HCT116 (cell line): ENCODE measurements at places on chromosomes 5 and 9. TPM values are rescaled to one million over a fixed set of nuclear protein-coding genes. Genes with fewer than 3 reads are reported as not detected.

DNA sequence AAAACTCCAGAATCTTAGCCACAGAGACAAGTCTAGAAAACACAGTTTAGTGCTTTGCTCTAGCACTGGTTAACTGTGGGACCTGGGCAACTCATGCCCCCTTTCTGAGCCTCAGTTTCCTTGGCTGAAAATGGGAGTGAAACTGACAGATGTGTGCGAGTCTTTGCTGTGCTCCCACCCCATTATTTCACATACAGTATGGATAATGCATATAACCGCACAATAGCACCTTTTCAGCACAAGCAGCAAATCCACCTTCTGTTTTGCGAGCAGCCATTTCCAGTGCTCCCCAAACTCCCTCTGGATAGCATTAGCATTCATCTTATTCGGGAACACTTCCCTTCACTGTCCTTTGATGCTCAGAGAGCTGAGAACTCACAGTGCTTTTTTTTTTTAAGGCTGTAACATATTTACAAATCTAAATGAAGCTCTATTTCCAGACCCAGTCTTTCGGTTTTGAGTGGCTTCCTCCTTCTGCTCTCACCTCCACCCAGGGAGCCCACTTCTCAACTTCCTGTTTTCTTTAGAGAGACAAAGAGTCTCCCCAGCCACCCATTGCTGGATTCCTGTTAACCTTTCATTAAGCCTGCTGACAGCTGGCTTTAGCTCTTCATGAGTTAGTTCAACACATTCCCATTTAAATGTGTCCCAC, 49.2 kb downstream of the TIMD4 start:
- DNase-seq: no peak

DNA sequence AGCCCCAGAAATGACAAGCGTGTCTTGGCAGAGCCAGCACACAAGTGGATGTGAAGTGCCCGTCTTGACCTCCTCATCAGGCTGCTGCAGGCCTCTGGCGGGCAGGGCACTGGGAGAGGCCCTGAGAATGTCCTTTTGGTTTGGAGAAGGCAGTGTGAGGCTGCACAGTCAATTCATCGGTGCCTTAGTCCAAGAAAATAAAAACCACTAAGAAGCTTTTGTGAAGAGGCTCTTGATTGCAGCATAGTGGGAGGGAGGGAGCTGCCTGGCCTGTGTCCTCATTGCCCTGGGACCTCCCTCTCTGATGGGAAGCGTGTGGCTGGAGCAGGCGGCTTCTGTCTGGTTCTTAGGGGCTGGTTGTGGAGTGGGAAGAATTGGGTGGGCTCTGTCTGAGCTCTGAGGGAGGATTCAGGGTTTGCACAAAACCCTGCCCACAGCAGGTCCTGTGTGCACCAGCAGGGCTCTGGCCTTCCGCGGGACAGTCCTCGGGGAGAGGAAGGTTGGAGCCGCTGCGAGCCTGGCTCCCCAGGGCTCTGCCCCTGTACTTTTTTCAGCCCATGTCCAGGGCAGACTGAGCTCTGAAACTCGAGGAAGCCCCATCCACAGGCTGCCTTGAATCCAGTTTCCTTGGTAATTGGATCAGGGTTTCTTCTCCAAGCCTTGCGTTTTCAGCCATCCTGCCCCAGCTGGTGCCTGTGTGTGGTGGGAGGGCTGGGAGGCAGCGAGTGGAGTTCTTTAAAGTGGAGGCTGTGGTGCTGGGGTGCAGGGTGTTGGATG, 1.1 kb downstream of the HRCT1 start:
- DNase-seq: no peak

IRX1 gene
- not detected for total RNA-seq

GRCh38 chr5:74916831-74917710, 50.9 kb upstream of the FAM169A start:
- DNase-seq: no peak

- DNase-seq: no peak
Measured at GRCh38 chr5:119405419-119405818, 46.9 kb upstream of the HSD17B4 start.

SRP19 gene
- 45.3 TPM for total RNA-seq

- DNase-seq: no peak
Measured at GRCh38 chr9:126607086-126607485, 6.6 kb upstream of the LMX1B start.

TMEM174 gene
- total RNA-seq: not detected

GRCh38 chr5:10364186-10364689, 10.7 kb downstream of the MARCHF6 start:
- DNase-seq: no peak

GRCh38 chr5:123549256-123549904, 37.4 kb downstream of the CSNK1G3 start:
- DNase-seq: no peak

DNA sequence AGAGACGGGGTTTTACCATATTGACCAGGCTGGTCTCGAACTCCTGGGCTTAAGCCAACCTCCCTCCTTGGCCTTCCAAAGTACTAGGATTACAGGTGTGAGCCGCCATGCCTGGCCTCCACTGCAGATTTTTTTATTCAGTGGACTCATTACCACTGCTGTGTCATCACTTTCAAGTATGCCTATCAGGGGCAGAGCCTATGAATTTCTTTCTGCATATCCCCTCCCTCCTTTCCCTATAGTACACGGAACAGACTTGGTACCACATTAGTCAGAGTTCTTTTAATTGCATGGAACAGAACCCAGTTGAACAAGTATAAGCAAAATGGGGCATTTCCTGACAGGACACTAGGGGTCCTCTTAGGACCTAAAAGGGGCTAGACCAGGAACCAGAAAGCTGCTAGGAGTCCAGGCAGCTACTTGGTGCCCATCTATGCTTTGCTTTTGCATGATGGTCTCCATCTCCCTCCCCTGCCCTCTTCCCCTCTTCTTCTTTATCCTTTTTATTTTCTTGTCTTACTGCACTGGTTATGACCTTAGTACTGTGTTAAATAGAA, 5.8 kb downstream of the BSPRY start:
- no peak for DNase-seq

IL3 gene
- not detected for total RNA-seq

DNA sequence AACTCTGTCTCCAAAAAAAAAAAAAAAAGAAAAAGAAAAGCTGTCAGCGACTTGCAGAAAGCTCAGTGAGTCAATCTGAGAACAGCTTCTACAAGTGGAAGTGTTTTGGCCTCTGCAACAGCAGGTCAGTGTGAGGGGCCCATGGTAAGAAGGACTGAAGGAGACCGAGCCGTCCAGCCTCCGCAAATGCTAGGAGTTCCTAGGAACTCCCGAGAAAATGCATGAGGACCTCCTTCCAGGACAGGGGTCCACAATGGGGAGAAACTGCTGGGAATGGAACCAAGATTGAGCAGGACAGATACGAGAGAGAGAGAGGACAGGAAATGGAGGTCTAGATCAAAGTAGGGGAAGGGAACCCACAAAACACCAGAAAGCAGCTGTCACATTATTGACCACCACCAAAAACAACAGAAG, 180.5 kb downstream of the CRB2 start:
- no peak for DNase-seq

GRCh38 chr9:100913257-100913656, 115.3 kb upstream of the PLPPR1 start:
- DNase-seq: no peak

DNA sequence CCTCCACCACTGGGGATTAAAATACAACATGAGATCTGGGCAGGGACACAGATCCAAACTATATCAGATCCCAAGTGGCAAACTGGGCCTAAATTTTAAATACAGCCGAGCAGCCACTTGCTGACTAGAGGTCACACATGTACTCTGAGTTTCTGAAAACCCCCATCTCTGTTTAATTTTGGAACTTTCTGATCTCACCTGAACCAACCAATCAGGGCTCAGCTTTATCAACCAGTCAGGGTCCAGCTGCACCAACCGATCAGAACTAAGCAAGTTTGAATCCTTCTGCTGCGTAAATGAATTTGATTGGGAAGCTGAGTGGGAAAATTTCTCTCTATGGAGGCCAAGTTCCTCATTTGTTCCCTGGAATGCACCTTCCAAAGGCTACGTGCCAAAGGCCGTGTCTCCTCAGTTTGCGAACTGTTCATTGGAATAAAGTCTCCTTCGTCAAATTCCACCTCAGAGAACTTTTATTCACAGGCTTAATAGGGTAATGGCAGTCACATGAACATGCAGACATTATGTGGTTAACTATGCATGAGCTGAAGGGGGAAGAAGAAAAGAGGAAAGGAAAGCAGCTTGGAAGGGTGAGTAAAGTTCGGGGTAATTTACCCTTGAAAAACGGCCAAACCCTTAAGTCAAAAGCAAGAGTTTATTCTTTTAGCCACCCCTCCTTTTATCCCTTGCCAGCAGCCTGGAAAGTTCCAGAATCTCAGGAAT, 3.7 kb downstream of the CD180 start:
- DNase-seq: no peak

DNA sequence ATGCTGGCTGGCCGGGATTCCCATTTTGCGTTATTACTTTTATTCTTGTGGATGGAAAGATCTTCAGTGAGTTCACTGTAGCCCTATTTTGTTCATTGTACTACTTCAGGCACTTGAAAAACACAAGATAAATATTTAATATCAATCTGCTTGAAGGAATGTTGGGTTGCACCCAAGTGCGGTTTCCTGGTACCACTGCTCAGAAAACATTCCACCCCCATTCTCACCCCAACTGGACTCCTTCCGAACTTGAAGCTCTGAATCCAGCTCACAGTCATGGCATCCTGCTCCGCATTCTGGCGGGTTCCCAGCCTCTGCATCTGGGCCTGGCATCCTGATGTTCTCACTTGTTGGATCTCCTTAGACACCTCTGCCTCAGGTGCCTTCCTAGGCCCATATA, 103.2 kb downstream of the CFAP90 start:
- no peak for DNase-seq

DNA sequence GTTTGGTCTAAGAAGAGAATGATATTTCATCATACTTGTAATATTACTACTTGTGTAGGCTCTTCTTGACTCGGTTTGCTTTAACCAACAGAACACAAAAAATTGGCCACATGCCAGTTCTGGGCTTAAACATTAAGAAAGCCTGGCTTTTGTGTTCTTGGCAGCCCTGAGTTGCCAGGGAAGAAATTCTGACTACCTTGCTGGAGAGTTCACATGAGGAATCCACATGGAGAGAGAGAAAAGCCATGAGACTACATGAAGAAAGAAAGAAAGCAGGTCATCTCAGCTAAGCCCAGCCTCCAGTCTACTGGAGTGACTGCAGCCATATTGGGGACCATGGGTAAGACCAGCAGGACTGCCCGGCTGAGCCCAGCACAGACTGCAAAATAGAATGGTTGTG, 524.8 kb downstream of the RAB3C start:
- DNase-seq: no peak

- no peak for DNase-seq
Measured at GRCh38 chr9:34125681-34126206, 754 bp downstream of the DCAF12 start.

DNA sequence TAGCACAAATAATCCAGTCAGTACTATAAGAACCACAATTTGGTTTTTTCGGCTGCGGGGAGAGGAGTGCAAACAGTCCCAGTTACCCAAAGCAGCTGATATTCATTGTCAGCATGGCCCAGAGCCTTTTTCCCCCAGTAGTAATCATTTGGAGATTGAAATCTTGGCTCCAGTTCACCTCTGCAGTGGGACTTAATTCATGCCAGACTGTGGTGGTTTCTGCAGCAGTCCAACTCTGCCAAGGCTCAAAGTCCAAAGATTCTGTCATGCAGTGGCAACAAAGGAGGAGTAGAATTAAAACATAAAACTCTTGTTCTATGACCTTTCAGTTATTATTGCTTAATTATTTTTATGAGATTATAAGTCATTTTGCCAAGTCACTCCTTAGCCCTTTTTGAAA, 25.0 kb upstream of the TRIM36 start:
- DNase-seq: no peak

PCDHGC5 gene
- not detected for total RNA-seq

EQTN gene
- not detected for total RNA-seq

GRCh38 chr9:112489039-112489546, 2.5 kb downstream of the KIAA1958 start:
- no peak for DNase-seq

- no peak for DNase-seq
Measured at GRCh38 chr5:16618138-16618897, 1.5 kb upstream of the RETREG1 start.

CACFD1 gene
- 6.9 TPM for total RNA-seq

PNPLA7 gene
- 1.8 TPM for total RNA-seq

TRAF1 gene
- total RNA-seq: 1.7 TPM

GRXCR2 gene
- not detected for total RNA-seq

DNA sequence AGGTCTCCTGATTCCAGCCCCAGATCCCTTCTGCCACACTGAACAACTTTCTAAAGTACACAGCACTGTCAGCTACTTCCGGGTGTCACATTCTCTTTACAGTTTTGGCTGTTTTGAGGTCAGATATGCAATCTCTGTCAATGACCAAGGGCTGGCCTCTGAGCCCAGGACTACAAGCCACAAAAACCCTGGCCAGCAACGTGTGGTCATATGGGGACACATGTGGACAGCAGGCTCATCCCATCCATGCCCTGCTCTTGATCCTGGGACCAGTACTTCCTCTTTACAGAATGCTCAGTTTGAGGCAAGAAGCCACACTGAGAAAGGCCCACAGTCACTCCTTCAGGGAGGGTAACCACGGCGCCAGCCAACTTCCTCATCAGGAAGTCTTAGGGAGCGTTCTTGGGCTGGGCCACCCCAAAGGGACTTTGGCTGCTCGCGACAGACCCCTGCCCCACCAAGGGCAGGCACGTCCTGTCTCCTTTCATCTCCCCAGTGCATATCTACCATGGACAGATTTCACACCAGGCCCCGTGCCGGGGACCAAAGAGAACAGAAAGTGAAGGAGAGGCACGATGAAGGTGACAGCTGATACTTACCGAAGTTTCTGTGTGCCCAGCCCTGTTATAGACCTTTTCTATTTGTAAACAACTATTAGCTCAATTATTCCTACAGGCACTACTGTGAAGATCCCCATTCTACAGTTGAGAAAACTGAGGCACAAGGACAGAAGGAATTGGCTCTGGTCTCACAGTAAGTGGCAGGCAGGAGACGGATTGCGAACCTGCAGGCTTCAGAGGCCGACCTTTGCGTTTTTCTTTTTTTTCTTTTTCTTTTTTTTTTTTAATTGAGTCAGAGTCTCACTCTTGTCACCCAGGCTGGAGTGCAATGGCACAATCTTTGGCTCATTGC, 37.3 kb downstream of the STK10 start:
- no peak for DNase-seq

FRMD3 gene
- 0.89 TPM for total RNA-seq

- DNase-seq: no peak
Measured at GRCh38 chr9:15480028-15480427, 30.7 kb downstream of the PSIP1 start.

GRCh38 chr5:155587458-155587857, 573.9 kb downstream of the KIF4B start:
- no peak for DNase-seq

GRCh38 chr5:176535101-176535663, 2.0 kb downstream of the RNF44 start:
- DNase-seq: no peak

- DNase-seq: peak; percentile 50
Measured at GRCh38 chr9:107425101-107426025, 64.2 kb downstream of the KLF4 start.

PCDHGB7 gene
- 0.54 TPM for total RNA-seq
